ENCODE measurements at places on chromosomes 3 and 15.

GRCh38 chr3:169498336-169498735 is 165.2 kb downstream of the MECOM start:
- DNase-seq = no peak

GRCh38 chr3:82802501-82802900 is 1041.1 kb upstream of the GBE1 start:
- DNase-seq = no peak

- no peak for DNase-seq
These were observed 34.3 kb downstream of the STT3B start for GRCh38 chr3:31567036-31567435.

GRCh38 chr15:50930792-50931191 is 22.3 kb downstream of the AP4E1 start:
- no peak for DNase-seq
